ENCODE measurements at places on chromosomes 12 and 14.

DNA sequence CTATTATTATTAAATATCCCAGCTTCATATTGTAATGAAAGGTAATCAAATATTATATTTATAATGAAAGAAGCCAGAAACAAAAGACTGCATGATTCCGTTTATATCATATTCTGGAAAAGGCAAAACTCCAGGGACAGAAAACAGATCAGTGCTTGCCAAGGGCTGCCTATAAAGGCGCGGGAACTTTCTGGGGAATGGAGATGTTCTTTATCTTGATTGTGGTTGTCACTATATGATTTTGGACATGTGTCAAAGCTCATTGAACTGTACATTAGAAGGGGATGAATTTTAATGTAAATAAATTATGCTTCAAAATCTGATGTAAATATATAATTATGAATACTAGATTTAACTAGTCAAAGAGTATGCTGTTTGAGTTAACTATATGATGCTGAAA, 115.4 kb upstream of the KRAS start:
- DNase-seq: no peak

DNA sequence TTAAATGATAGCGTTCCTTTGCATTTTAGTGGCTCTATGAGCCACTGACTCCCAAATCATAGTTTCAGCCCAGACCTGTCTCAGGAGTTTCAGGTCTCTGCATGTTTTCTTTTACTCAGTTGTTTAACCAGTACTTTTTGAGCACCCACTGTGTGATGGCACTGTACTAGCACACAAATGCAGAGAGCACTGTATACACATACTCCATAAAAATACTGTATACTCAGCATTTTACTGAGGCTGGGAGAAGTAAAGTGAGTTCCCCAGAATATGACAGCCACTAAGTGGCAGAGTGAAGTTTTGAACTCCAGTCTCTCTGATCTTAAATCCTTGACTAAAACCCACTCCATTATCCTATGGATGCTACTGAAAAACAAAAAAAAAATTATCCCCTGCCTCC, 76.0 kb upstream of the HSPB8 start:
- DNase-seq: no peak

DNA sequence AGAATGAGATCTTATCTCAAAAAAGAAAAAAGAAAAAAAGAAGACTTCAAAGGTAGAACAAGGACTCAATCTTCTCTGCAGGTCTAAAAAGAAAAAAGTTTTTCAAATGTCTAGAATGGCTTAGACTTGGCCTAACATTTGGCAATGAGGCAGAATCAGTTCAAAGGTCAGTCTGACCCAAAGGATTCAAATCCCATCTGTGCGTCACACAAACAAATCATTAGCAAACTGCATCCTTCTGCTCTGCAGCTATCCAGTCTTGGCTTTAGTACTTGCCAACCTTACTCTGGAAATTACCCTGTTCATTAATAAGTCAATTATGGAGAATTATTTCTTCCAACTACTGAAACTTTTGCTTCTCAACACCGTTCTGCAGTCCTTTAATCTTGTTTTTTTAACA, 3.1 kb downstream of the YAF2 start:
- DNase-seq: no peak

- DNase-seq: no peak
These were observed 114.0 kb upstream of the SLC38A2 start for GRCh38 chr12:46486588-46486987.

DNA sequence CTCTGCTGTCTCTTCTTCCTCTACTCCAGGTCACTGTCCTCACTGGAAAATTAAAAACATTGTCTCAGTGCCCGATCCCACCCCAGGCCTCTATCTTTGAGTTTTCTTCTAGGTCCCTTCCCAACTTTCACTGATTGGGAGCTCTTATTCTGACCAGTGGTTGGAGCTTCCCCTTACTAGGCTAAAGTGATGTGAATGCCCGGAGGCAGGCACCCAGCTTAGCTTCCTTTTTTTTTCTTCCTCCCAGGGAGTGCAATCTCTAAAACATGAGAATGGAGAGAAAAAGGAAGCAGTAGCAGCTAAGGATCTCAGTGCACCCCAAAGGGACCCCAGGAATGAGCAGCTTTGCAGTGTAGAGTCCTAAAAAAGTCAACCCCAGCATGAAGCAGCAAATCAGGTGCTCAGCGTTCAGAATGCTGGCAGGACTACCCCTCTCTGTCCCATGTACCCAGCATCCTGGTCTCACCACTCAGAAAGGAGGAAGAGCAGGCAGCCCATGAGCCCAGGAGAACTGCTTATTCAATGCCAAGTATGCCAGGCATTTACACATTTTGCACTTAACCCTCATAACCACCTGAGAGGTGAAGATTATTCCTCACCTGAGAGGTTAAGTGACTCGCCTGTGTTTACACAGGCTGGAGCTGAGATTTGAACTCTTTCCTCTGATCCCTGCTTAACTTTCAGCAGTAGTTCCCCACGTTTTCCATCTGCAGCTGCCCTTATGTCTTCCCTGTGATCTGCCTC, 146.2 kb upstream of the PWP1 start:
- no peak for DNase-seq

- no peak for DNase-seq
These were observed 72.2 kb downstream of the CLIP1 start for GRCh38 chr12:122350141-122350848.

DNA sequence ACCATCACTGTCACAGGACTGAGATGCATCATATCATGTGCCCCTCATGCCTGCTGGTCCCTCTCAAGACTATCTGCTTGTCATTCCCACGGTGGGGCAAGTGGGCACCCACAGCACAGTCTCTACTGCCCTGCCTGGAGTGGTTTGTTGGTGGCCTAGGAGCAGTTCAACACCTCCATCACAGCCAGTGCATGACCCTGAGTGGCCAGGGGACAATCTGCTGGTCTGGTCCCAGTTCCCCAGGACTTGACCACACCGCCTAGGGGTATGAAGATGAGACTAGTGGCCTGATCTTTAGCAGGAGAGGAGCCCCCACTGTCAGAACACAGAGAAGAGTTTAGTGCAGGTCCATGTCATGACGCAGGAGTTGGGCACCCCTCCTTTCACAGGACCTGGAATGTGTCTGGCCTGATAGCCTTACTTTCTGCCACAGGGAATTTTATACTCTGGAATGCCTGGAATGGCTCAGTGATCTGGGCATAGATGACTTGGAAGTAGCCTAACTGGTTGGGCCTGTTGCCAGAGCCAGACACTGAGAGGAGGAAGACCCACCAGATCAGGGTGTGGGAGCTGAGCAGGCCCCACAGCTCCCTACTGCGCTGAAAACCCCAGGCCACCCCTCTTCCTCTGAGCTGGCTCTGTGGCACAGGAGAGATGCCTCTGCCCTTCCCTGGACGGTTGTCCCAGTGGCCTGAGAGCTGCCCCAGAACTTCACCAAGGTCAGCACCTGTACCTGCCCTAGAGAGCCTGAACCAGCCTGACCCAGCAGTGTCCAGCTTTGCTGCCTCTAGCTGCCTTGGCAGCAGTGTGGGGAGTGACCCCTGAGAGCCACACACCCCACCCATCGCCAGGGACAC, 83.3 kb downstream of the PUS7L start:
- no peak for DNase-seq

- no peak for DNase-seq
These were observed 21.5 kb upstream of the GNS start for GRCh38 chr12:64780531-64781279.

- DNase-seq: no peak
These were observed 150.6 kb upstream of the AEBP2 start for GRCh38 chr12:19288603-19289244.

DNA sequence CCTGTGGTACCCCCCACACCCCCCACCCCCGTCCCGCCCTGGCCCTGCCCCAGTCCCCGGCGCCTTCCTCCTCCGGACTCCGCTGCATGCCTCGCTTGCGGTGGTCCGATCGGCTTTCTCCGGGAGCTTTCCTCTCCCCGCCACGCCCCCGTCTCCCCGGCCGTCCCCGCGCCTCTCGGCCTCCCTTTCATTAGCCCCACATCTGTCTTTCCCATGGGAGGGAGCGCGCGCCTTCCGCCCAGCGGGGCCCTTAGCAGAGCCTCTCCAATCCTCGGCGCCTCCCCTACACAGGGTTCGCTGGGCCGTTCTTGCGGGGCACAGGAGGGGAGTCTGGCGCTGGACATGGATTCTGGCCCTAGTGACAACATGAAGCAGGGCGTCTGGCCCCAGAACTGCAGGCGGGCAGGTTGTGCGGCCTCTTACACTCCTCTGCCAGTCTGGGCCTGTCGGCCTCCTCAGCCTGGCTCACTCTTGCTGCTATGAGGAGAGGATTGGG, 1.5 kb upstream of the EFS start:
- DNase-seq: no peak

GRCh38 chr14:24143511-24143910, 2.1 kb upstream of the EMC9 start:
- no peak for DNase-seq

DNA sequence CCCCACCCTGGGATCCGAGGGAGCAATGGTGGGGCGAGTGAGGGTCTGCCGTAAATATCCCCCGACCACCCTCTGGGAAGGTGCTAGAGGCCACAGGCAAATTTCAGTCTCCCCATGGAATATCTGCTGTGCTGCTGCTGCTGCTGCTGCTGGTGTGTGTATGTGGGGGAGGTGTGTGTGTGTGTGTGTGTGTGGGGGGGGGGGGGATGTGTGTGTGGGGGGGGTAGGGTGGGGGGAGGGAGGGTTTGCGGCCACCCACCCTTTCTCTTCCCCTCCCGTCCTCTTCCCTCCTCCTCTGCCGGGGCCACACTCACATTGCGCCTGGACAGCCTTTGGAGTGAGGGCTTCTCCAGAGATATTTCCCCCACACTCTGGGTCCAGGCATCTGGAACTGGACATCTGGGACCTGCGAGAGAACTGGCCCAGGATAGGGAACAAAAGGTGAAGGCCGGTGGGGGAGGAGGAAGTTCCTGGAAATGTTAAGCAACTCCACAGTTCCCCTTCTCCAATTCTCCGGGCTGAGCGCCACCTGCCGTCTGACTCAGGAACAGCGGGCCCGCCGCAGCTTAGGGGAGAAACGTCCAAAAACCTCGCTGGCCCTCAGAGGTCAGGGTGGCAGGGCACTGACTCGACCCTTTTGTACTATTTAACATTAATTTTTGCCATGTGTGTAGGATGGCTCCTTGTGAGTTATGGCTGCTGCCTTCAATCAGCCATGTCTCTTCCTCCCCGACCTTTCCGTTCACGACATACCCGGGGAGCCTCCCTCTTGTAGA, at the start of gene C1RL:
C1RL (minus strand) TSS at position 419 of the 776 bp plus-strand sequence; CDS start at position 385, 34 bp downstream.
- DNase-seq: peak; percentile 65

GRCh38 chr12:116749884-116750283, 11.8 kb downstream of the RNFT2 start:
- no peak for DNase-seq

DNA sequence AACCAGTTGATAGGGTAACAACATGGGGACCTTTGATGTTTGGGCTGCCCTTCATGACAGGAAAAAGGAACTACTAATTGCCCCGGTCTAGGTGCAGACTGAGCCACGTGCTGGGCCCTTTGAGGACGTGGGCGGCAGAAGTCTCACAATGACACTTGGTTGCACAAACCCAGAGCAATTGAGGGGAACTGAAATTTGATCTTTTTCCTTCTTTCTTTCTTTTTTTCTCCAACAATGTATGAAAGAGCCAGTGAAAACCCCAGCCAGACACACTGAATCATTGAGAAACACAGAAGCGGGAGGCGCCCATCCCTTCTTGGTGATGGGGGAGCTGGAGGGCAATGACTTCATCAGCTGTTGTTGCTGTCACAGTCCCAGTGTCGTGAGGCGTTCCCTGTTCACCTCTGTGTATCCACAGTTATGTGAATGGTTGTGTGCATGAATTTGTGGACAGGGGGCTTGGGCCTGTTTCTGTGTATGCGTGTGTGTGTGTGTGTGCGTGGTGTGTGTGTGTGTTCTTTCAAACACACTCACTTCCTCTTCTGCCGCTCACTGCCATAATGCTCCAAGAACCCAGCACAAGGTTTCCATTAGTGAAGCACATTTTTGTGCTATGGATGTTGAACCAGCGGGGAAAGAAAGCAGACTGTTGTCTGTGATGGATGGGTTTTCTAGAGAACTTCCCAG, 137.5 kb upstream of the CCND2 start:
- peak; percentile 82 for DNase-seq

DNA sequence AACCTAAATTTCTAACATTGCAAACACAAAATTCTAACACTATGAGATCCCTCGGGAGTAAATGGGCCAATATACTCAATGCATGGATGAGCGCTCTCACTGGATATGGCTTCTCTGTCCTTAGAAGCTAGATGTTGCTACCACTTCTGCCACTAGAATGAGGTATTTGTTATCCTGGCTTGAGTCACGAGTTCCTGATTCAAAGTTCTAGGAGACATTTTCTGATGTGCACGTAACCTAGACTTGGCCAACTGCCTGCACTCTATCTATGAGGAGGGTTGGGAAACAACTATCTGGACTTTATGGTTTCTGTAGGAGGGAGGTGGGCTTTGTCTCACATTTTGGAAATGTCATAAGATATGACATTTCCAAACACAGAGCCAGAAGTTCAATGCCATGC, 37.6 kb downstream of the FERMT2 start:
- no peak for DNase-seq

GRCh38 chr12:55142669-55143565, 16.7 kb downstream of the OR9K2 start:
- peak; percentile 9 for DNase-seq

GRCh38 chr14:36661506-36662257, at the start of gene PAX9:
Gene PAX9 (plus strand): TSS chr14:36661860. CDS start chr14:36662090, 230 bp downstream.
- DNase-seq: peak; percentile 17

- DNase-seq: no peak
These were observed 3.1 kb upstream of the PNMA1 start for GRCh38 chr14:73717266-73717665.

DNA sequence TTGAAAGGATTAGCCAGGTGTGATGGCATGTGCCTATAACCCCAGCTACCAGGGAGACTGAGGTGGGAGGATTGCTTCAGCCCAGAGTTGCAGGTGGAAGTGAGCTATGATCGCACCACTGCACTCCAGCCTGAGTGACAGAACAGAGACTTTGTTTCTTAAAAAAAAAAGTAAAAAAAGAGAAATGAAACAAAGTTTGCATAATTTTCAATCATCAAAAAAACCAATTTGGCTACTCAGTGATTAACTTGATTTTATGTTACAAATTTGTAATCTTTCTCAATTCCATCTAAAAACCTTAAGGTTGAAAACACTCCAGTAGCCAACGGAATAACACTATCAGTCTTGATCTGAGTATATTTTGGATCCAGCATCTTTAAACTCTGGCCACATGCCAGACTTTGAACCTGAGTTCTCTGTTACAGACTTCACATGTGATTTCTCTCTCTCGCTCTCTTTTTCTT, 12.6 kb upstream of the DENND5B start:
- DNase-seq: no peak

GRCh38 chr12:74614426-74614825, 76.8 kb downstream of the ATXN7L3B start:
- no peak for DNase-seq

DNA sequence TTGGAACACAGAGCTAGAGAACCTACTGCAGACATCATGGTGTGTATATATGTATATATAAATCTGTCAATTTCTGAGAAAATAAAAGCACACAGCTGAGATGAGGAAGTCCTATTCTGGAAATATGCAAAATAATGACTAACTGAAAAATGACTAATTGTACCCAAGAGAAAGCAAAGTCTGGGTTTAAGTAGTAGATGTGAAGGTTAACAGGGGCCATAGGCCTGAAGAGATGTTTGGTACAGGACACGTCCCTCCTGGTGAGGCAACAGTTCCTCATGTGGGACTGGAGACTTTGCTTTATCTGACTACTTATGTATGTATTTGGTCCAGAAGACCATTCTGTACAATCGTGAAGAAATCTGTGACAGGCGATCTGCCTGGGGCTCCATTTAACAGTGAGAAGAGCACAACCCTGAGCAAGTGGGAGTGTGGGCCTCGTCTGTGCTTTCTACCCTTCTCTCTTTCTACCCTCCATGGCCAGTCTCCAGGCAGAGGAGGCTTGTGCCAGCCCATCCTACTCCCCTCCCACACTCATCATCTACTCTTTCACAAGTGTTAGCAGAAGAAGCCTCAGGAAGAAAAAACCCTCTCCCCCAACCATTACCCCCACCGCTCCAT, 67.5 kb downstream of the SLC41A2 start:
- peak; percentile 1 for DNase-seq

Measured in stimulated activated CD4-positive, alpha-beta T cell treated with anti-CD3 and anti-CD28 coated beads, TNF-alpha, amount 100 ng/mL, for 24 hours (primary cell).